ENCODE measurements at places on chromosomes 2 and 18.

- no peak for DNase-seq
These were observed 293.2 kb downstream of the PIEZO2 start for GRCh38 chr18:10856132-10856531.

GRCh38 chr2:111226876-111227700, 106.4 kb downstream of the BCL2L11 start:
- DNase-seq: no peak

DNA sequence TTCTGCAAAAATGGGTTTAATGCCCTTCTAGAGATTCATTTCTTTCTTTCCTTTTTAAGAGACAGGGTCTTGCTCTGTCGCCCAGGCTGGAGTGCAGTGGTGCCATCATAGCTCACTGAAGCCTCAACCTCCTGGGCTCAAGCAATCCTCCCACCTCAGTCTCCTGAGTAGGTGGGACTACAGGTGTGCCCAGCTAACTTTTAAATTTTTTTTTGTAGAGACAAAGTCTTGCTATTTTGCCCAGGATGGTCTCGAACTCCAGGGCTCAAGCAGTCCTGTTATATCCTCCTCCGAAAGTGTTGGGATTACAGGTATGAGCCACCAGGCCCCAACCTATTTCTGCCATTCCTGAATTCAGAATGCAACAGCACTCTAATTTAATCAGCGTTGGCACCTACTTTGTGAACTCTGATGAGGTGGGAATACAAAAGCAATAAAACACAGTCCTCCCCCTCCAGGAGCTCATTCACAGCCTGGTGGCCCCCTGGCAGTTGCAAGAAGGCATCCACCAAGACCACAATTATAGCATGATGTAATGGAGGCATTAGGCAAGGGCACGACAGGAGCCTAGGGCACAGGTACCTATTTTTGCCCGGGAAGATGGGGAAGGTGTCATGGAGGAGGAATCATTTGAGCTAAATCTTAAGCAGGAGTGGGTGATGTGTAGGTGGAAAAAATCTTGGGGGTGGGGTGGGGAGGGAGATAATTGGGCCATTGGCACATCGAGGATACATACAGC, 5.1 kb downstream of the RHOB start:
- DNase-seq: no peak

DNA sequence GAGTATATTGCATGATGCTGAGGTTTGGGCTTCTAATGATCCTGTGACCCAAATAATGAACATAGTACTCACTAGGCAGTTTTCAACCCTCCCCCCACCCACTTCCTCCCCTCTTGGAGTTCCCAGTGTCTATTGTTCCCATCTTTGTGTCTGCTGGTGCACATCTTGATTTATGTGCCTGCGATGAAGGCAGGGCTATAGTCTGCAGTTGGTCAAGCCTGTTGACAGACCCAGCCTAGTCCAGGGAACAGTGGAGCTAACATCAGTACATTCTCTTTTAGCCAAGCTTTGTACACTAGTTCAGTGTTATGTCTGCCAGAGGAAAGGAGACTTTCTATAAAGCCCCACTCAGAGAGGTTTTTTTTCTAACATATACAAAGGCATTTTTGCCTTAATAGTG, 287.6 kb downstream of the CPS1 start:
- no peak for DNase-seq

DNA sequence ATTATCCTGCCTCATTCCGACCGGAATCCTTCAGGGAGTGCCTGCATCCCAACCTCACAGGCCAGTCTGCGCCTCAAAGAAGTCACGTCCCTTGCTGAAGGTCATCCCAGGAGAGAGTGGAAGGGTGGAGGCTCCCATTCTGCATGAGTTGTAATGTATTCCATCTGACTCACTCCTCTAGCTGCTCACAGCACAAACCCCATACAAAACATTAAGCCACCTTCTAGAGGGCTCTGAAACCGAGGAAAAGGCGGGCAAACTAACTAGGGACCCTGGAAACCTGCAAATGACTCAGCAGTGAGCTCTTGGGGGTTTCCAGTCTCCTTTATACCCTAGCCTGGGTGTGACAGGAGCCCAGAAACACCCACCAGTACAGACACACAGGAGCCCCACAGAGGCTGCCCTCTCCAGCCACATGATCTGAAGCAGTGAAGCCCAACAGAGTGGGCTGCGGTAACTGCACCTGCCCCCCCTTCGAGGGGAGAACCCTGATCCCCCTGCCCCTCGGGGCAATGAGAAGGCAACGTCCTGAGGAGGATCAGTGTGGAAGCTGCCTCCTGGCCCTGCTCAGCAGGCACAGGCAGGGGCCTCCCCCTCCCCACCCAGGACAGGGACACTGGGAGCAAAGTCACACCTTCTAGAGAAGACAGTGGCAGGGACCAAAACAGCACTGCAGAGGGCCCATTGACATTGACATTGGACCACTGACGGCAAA, 69.3 kb upstream of the SNTG2 start:
- no peak for DNase-seq

DNA sequence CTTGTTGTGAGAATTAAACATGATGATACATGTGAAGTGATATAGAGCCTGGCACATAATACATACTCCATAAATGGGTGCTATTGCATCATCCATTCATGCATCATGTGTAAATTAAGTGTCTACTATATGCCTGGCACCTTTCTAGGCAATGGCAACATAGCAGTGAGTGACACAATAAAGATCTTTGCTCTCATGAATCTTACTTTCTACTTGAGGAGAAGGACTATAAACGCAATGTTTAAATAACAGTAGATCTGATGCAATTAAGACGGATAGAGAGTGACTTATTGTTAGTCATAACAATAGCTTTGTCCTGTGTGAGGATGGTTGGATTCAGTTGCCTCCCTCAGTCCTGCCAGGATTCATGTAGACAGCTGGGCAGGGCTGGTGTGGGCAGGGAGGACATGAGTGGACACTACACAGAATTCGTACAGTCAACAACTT, 88.4 kb upstream of the NPAS2 start:
- no peak for DNase-seq

DNA sequence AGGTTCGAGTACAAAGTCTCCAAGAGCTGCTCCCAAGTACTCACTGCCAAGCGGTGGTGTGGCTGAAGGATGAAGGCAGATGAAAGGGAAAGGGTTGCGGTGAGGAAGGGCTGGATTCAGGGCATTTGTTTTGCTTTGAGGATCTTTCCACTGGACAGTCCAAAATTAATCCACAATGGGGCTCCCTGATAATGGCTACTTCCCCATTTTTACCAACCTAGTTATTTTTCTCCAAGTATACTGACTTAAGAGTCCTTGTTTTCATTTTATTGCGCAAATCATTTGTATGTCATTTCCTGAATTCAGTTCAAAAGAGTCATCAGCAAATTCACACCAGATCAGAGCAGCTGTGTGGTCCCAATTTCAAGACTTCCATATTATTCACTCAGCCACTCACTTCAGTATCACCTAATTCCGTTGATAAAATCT, 464 bp upstream of the SESTD1 start:
- no peak for DNase-seq

DNA sequence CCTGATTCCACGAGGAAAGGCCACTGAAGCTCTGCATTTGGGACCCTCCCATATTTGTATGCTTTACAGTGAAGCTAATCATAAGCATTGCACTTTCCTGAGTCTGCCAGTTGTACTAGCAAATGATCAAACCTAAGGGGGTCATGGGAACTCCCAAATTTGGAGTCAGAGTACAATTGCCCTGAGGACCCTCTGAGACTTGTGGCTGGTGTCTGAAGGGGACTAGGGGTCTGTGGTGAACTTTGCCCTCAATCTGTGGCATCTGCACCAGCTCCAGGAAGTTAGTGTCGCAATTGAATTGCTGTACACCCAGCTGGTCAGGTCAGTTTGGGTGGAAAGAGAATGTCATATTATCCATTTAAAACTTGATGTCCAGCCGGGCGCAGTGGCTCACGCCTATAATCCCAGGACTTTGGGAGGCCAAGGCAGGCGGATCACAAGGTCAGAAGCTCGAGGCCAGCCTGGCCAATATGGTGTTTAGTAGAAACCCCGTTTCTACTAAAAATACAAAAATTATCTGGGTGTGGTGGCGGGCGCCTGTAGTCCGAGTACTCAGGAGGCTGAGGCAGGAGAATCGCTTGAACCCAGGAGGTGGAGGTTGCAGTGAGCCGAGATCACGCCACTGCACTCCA, 18.1 kb downstream of the SOWAHC start:
- DNase-seq: no peak

Measured in stimulated activated CD8-positive, alpha-beta memory T cell treated with anti-CD3 and anti-CD28 coated beads, Interleukin-12 subunit alpha, Interleukin-12 subunit beta, amount 100 ng/mL, for 1 hour (primary cell).